Activated naive CD4-positive, alpha-beta T cell treated with anti-CD3 and anti-CD28 coated beads for 36 hours (primary cell): ENCODE measurements at places on chromosomes 5 and 9.

- no peak for DNase-seq
These were observed 148.8 kb upstream of the SGCD start for GRCh38 chr5:156178117-156178516.

DNA sequence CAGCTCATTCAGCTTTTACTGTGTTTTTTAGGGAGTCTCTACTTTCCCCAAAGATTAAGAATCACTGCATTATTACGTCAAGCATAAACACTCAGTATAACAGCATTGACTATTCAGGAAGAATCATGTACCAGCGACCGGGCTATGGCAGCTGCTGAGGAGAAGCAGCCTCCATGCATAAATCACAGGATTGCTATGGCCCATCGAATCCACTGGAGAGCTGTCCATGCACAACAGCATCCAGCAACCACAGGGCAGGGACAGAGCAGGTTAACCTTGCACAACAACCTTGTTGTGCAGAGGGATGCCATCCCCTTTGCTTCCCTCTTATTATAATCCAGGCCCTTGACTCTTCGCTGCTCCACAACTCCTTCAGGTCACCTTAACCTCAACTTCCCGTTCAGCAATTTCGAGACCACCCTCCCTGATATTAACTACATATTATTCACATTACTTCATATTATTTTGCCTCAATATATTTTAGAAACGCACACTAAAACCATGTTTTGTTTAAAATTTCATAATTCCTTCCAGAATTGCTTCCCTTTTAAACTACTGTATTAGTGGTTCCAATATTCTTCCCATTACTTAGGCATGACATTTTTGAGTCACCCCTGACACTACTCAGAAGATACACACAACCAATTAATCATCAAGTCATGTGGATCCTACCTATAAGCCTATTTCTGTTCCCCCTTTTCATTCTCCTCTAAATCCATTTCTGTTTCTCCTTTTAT is 991 bp downstream of the IARS1 start:
- DNase-seq, result no peak

DNA sequence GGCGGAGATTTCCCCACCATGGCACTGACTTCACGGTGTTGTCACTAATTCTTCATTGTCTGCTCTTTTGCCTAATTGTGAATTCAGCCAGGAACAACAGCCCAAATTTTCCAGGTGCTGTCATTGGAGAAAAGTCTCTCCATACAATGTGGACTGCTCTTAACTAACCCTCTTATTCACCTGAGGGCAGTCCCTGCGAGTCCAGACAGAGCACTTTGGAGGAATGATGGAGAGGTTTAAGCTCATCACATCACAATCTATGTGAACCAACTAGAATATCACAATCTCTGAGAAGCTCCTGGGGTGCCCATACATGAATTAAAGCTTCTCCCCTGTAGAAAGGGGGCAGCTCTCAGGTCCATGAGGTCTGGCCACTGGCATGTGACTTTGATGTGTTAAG is 56.4 kb downstream of the MTX3 start:
- DNase-seq, result no peak

DNA sequence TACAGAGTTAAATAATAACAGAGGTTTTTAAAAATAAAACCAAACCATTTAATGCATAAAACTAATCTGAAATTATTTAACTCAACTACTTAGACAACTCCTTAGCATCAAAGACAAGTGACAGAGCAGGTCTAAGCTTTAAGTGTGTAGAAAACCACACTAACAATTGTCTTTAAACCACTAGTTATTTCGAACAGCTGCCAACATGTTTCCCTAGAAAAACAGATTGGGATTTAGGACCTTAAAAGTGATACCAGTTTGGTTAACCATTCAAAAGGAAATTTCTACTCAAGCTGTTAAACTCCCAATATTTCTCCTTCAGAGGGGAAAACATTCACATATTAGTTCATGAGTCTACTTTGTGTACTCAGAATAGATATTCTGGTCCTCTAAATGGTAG is 208.7 kb downstream of the BNC2 start:
- DNase-seq, result no peak

DNA sequence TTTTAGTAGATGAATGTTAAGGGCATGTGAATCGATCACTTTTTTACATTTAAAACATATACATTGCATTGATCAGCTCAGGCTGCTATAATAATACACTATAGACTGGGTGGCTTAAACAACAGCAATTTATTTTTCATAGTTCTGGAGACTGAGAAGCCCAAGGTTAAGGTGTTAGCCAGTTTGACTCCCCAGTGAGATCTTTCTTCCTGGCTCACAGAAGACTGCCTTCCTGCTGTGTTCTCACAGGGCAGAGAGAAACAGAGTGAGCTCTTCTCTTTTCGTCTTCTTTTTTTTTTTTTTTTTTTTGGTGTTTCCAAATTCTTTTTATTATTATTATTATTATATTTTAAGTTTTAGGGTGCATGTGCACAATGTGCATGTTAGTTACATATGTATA is 56.4 kb downstream of the SPEF2 start:
- no peak for DNase-seq

DNA sequence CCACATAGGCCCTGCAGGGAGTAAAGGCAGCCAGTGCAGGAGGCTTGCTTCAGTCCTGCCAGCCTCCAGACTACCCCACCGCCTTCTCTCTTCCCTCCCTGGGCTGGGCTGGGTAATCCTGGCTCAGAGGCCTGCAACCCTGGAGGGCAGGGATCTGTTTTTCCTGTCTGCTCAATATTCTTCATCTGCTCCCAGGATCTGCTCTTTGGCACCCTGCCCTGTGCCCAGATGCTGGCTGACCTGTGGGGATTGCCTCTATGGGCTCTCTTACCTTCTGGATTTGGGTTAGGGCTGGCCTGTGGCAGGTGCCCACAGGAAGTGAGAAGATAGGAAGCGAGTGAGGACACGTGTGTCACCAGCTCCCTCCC is 7.3 kb upstream of the ANGPTL2 start:
- DNase-seq, result no peak

DNA sequence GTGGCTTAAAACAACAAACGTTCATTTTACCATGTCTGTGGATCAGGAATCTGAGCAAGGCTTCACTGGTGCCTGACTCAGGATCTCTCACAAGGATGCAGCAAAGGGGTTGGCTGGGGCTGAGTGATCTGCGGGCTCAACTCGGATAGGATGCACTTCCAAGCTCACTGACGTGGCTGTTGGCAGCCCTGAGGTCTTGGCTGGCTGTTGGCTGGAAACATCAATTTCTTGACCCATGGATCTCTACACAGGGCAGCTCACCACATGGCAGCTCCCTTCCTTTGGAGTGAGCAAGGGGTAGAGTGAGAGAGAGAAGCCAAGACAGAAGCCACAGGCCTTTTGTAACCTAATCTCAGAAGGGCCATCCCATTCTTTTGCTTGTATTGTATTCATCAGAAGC is 202.1 kb downstream of the NXNL2 start:
- no peak for DNase-seq

GRCh38 chr5:29972597-29972996 is 1220.9 kb upstream of the CDH6 start:
- no peak for DNase-seq

DNA sequence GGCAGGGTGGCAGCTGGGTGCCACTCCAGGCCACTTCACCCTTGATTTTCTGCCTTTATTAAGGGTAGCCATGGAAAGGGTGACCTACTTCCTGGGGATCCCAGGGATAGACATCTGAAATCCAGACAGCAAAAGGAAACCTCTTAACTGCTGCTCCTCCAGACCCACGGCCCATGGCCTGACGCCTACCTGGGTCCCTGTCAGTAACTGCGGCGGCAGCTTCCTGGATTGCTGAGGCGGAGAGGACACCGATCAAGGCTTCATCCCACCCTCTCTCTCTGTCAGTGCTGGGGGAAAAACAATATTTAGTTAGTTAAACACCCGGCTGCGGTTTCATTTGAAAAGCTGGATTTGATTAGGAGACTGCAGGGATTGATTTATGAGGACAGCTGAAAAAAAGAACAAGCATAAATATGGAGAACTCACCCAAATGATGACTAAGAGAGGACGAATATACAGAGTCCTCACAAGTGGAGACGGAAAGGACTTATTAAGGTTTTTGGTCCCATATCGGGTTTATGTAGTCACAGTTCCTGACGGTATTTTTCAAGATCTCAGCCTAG is 158.7 kb upstream of the KLF4 start:
- no peak for DNase-seq

DNA sequence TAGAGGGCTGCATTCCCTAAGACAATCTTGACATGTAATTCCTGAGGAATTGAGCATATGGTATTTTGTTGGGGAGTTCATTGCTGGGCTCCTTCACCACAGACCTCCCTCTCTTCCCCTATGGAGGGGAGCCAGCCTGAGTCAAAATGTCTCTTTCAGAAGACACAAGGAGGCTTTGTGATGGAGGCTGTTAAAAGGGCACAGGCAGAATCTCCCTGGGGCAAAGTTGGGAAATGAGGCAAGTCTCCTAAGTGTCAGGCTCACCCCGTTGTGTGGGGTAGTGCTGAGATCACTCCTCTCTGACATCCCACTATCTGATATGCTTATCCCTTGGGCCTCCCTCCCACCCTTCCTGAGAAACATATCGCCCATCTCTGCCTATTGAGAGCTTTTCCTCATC is 30.6 kb downstream of the GFRA3 start:
- DNase-seq, result no peak

DNA sequence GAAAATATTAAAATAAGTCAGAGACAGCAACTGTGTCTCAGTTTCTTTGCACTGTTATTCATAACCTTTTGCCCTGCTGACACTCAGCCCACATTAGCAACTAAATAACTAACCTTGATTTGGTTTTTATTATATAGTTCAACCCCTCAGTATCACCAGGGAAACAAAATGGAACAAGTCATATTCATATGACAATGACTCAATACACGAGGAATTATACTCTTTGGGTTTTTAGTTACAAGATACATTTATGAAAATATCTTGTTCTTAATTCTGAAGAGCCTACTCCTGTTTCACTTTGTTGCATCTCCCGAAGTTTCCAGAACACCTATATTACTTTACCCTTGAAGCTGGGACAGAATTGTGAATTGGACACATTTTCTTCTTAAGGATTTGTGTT is 845.4 kb downstream of the EFNA5 start:
- no peak for DNase-seq

GRCh38 chr9:109817846-109818472 is 38.0 kb downstream of the PALM2AKAP2 start:
- DNase-seq, result peak; percentile 72

- no peak for DNase-seq
These were observed 90.4 kb downstream of the PRKACG start for GRCh38 chr9:68923480-68923879.
